ENCODE measurements at places on chromosomes 6 and 20. TPM values are rescaled to one million over a fixed set of nuclear protein-coding genes. Genes with fewer than 3 reads are reported as not detected.

- no peak for DNase-seq
These were observed 66.8 kb upstream of the ARHGAP18 start for GRCh38 chr6:129776542-129777330.

Gene TCP11
- total RNA-seq = not detected

- no peak for DNase-seq
These were observed 1.7 kb downstream of the PRR18 start for GRCh38 chr6:166306378-166307081.

DNA sequence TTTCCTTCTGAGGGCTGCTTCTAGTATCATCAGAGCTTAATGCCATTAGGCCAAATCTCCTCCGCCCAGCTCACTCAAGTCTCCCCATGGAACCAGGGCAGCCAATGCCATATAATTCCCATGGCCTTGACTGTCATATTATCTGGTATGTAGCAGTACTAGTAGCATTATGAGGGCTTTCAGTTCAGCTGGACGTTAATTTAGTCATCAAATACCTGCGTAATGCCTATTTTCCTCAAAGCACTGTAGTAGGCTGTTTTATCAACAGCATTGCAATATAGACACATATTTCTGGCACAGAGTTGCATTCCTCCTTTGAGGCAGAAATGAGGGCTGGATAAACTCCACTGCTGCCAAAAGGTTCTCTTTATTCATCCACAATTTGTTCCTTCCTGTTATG lies 1.7 kb downstream of the KCTD20 start:
- DNase-seq = no peak

Gene OOEP
- not detected for total RNA-seq

DNA sequence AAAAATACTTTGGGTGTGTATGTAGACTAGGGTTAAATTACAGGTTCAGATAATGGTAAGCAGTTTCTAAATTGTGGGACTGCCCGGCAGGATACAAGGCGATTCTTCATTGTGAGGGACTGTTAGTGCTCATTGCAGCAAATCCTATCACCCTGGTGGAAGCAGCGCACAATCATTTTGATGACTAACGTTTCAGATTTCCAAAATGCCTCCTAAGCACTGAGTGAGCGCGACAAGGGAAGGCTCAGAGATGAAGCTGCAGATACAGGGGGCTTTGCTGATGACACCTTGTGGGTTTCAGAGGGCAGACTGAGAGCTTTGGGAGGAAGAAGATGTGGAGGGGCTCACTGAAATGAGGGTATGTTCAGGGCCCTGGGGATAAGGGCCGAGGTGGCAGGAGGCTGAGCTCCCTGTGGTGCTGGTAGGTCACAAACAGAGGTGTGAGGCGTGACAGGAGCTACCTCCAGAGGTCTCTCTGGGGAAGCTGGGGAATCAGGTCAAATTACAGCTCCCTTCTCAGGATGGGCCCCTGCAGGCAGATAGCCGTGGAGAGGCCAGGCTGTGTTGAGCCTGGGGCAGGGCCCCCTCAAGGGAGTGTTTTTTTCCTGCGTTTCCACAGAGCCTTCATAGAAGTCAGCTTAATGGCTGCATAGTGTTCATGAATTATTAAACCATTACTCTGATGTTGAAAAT lies 84.5 kb upstream of the FYN start:
- no peak for DNase-seq

DNA sequence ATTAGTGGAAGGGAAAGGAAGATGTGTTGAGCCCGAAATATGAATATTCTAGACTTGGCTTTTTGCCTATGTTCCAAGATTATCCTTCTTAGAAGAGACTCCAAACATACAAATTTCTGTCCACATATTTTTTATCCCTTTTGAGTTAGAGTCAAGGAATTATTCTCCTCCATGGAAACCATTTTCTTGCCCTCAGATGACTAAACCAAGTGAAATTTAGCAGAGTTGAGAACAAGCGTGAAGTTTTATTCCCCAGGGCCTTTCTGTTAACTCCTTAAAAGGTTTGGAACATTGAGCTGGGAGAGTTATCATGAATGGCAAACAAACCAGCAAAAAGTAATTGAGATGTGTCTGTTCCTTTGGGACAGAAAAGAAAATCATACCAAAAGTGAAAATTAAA lies 286.1 kb upstream of the PLCB4 start:
- DNase-seq = no peak

Gene PRR3
- total RNA-seq = 34.4 TPM

GRCh38 chr6:145260484-145261175 lies 474.7 kb downstream of the EPM2A start:
- DNase-seq = no peak

DNA sequence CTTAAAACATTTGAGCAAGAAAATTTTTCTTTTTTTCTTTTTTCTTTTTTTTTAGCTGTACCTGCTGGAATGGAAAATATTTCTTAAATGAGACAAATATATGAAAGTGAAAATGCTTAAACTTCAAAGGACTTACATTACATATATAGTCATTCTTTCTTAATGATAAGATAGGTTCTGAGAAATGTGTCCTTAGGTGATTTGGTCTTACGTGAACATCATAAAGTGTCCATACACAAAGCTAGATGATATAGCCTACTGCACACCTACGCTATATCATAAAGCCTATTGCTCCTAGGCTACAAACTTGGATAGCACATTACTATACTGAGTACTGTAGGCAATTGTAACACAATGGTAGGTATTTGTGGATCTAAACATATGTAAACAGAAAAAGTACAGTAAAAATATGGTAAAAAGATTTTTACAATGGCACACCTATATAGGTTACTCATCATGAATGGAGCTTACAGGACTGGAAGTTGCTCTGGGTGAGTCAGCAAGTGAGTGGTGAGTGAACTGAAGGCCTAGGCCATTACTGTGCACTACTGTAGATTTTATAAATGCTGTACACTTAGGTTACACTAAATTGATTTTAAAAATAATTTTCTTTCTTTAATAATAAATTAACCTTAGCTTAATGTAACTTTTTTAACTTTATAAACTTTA lies 54.6 kb downstream of the RPP21 start:
- no peak for DNase-seq

Measured in activated naive CD8-positive, alpha-beta T cell treated with anti-CD3 and anti-CD28 coated beads for 36 hours (primary cell).